ENCODE measurements at places on chromosomes 2 and 18.

DNA sequence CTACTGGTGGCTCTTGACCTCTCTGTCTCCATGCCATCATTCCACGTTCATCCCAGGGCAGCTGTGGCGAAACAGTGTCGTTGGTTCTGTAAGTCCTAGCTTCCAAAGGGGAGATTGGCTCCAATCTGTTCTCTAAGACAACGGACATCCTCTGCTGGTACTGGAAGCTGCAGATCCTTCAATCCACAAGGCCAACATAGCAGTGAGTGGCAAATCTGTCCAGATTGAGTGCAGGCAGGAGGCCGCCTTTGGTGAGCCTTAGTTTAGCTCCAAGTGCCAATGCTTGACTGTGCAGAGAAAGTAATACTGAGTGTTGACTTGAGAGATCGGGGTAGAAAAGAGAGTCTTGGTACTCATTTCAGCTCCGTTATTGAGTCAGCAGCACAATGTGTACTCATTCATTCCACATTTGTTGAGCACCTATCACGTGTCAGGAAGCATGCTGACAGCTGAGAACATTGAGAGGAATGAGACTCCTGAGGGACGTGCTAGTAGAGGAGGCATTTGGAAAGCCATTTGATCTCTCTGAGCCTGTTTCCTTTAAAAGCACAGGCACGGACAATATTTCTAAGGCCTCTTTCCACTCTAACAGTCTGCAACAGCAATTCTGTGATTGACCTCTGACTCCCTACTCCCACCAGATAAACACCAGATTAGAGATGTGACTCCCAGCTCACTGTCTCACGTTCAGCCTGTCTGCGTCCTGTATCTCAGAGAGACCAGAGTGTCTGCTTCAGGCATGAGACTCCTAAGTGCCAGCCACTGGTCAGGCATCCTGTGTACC lies 306.0 kb downstream of the CLIP4 start:
- DNase-seq, result no peak

GRCh38 chr2:72026819-72027425 lies 120.7 kb downstream of the CYP26B1 start:
- no peak for DNase-seq

DNA sequence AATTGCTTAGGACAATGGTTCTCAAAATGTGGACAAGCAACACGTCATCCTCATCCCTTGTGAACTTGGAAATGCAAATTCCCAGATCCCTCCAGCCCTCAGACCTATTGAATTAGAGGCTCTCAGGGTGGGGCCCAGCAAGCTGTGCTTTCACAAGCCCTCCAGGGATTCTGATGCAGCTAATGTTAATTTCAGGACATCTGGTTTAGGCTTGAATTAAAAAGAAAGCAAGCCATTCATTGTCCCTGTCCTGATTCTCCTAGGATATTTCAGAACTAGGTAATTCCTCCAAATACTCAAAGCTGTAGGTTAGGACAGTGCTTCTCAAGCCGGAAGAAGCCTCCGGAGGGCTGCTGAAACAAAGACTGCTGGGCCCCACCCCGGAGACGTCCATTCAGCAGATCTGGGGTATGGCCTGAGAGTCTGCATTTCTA lies 26.0 kb upstream of the GLI2 start:
- DNase-seq, result no peak

- DNase-seq, result no peak
These were observed 13.5 kb downstream of the ZFP36L2 start for GRCh38 chr2:43212931-43213330.

- DNase-seq, result no peak
These were observed 1.1 kb upstream of the TMEM185B start for GRCh38 chr2:120224256-120224655.
